Epithelial cell of prostate (primary cell): ENCODE measurements at places on chromosomes 5 and 9.

DNA sequence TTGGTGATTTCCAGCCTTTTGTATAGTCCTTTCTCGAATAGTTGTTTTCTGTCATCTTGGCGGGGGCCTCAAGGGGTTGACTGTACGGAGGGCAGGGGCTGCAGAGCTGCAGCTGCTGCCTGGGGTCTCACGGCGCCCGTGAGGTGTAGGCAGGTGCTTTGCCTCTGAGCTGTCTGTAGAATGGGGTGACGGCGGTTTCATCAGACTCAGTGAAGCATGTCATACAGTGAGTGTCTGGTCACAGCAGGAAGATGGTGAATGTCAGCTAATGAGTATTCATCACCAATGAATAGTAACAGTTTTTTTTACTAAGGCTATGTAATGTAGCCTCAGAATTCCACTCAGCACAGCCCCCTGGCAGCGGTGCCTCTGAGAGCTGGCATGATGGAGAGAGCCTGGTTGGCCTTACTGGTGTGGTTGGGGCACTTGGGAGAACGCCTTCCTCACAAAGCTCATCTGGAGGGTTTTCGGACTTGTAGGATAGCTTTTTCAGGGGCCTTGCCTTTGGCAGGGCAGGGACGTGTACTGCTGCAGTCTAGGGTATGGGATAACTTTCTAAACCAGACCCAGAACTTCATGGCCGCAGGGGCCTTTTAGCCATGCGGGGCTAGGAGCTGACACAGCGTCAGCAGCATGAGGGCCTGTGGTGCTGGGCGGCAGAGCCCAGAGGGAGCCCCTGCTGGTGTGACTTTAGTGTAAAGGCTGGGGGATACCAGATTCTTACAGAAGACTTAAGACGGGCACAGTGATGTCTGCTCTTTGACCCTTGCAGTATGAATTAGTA is 15.0 kb downstream of the TENT4A start:
- no peak for DNase-seq

DNA sequence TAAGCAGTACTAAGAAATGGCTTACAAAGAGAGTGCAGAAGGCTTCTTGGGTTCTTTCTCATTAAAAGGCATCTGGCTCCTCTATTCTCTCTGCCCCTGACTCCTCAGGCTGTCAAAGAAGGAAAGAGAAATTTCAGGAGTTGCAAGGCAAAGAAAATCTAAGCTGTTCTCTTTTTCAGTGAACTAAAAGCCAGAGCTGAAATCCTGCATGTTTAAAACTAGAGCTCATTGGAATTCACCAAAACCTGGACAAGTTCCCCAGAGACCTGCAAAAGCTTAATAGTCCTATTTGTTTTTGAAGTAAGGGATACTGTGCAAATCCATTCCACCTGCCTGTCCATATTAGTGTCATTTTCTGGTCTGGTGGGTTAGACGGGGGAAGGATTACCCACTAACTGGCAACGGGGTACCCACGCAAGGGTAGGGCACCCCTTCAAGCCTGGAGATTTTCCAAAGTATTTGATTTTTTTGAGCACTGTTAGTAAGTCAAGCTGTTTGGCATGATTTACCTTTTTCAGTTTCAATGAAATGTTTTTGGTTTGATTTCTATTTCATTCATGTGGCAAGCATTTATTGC is 179.3 kb downstream of the FSTL4 start:
- DNase-seq = no peak

- no peak for DNase-seq
Measured at GRCh38 chr5:126938466-126938865, 91.9 kb downstream of the MARCHF3 start.

- DNase-seq = no peak
Measured at GRCh38 chr9:88046542-88046941, 72.2 kb upstream of the CDK20 start.

DNA sequence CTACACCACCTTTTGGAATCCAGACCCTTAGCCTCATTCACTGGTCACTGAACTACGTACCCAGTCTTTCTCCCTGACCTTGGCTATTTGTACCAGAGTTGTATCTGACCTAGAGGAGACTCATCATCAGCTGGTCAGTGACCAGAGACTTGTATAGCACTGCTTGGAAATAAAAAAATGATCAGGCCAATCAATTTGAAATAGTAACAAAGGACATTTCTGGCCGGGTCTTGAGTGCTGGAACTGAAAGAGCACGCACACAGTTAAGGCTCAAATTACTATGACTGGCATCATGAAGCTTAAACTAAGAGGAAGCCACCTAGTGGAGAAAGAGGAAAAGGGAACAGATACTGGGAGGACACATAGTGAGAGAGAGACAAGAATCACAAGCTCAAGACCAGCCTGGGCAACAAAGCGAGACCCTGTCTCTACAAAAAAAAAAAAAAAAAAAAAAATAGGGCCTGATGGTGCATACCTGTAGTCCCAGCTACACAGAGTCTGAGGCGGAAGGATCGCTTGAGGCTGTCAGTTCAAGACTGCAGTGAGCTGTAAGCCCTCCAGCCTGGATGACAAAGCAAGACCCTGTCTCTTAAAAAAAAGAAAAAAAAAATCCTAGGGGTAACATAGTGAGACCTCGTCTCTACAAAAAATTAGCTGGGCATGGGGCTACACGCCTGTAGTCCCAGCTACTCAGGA is 12.8 kb upstream of the SRP19 start:
- DNase-seq = peak; percentile 16

DNA sequence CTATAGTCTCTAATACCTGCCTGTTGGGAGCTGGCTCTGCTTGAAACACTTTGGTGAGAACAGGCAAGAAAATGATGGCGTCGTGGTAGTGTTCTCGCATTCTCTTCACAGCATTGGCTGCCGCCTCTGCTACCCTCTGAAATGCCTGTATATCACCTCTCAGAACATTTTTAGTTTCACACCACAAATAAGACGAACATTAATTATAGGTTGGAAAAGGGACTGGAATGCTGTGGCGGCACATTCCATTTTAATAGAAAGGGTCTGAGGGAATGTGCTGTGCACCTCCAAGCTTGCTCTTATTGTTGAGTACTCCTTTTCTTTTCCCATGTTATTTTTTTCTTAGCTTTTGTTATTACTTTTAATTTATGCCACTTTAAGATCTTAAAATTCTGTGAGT is 134.6 kb upstream of the HMHB1 start:
- no peak for DNase-seq

- DNase-seq = no peak
Measured at GRCh38 chr5:98128846-98129245, 644.6 kb upstream of the RGMB start.
